ENCODE measurements at places on chromosomes 1 and 21.

DNA sequence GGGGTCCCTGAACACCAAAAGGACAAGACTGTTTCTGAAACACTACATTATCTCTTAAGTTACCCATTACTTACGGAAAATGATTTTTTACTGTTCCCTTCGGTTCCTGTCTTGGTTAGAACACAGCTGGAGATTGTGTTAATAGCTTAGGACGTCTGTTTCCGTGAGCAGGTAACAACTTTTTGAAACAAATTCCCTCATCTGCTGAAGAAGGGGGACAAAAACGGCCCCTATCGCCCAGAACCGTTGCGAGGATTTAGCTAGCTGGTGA, 67.8 kb downstream of the SLC35A3 start:
- H3K4me3 ChIP-seq = peak overlapping the region; percentile 96
- H3K4me1 ChIP-seq = peaks cover 2% of the 10 kb centered on the region
- H3K27me3 ChIP-seq = no peaks in the 10 kb centered on the region
- H3K36me3 ChIP-seq = peaks cover 2% of the 10 kb centered on the region
- no peak for DNase-seq

DNA sequence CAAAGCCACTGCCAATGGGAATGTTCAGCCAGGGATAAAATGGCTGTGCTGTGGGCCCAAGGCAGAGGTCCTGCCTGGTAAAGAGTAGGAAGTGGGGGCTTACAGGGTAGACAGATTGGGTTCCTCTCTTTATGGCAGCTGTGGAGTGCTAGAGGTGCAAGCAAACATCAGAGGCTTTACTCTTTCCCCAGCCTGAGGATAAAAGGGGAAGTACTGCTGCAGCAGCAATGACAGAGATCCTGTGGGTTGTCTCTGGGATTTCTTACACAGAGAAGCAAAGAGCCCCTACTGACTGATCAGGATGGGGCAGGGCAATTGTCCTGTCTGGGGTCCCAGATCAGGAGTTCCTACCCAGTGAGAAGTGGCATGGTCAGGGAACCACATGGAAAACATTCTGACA, 54.2 kb downstream of the DRAM2 start:
- no peak overlapping the region for H3K4me3 ChIP-seq
- no peak for DNase-seq
- no peaks in the 10 kb centered on the region for H3K36me3 ChIP-seq

GRCh38 chr21:42002421-42002958, 7.7 kb downstream of the ZBTB21 start:
- no peak overlapping the region for H3K27ac ChIP-seq
- H3K4me1 ChIP-seq = no peaks in the 10 kb centered on the region
- H3K36me3 ChIP-seq = peaks cover 12% of the 10 kb centered on the region
- H3K27me3 ChIP-seq = no peaks in the 10 kb centered on the region
- H3K4me3 ChIP-seq = no peak overlapping the region
- DNase-seq = no peak

DNA sequence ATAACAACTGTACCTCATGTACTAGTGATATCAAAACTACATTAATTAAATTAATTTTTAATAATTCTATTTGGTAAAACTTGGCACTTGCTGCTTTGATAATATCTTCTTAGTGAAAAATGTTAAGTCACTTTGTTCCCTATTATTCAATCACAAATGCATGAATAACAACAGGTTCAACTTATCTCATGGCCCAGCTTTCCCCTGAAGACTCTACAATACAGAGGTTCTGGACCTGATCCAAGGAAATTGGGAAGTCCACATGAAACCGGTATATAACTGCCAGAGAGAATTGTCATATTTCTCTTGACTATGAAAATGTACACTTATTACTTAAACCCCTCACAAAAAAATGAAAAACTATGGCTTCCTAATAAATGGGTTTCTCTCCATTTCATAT, 33.9 kb upstream of the PTPRC start:
- no peak for DNase-seq
- peaks cover 9% of the 10 kb centered on the region for H3K4me1 ChIP-seq
- no peaks in the 10 kb centered on the region for H3K27me3 ChIP-seq
- no peaks in the 10 kb centered on the region for H3K36me3 ChIP-seq
- no peak overlapping the region for H3K27ac ChIP-seq
- no peak overlapping the region for H3K4me3 ChIP-seq

DNA sequence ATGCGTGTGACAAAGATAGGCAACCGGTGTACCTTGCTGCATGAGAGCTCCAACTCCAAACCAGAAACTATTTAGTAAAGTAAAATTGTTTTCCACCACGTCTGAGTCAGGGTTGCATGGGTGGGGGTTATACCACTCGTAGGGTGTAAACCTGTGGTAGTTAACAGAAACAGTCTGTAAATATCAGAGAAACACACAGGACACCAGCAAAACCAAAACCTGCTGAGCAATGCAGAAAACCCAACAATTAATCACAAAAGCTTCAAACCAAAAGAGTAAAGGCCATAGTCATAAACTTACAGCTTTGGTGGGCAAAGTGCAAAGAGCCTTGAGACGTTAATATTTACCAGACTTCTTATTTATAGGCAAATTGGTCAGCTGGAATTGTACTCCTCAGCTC, 282.7 kb downstream of the BACH1 start:
- H3K4me1 ChIP-seq = peaks cover 4% of the 10 kb centered on the region
- no peak overlapping the region for H3K4me3 ChIP-seq
- H3K27ac ChIP-seq = no peak overlapping the region
- H3K27me3 ChIP-seq = no peaks in the 10 kb centered on the region

DNA sequence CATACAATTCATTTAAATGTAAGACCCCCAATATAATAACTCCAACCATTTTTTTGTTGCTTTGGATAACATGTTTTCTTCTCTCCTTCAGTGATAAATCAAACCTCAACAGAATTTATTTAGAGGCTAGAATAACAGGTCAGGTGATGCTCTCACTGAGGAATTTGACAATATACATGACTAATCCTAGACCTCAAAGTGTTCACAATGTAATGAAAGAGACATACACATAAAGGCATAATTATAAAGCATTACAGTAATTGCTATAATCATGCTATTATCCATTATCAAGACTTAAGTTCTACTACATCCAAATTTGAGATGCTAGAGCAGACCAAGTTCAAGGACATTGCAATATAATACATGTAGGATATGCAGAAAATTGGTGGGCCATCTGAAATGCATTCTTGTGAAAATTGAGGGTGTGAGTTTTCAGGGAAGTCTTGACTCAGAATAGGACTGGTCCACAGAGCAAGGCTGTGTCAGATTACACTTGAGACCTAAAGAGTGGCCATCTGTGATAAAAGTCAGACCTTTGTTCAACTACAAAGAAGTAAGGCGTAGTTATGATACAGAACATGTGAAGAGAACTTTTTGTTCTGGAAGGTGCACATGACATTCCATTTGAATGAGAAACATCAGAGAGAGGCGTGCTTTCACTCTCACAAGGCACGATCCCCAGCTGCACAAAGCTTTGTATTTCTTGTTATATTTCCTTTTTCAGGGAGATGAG, 45.5 kb downstream of the UTP25 start:
- DNase-seq = no peak
- no peaks in the 10 kb centered on the region for H3K27me3 ChIP-seq
- no peak overlapping the region for H3K27ac ChIP-seq
- H3K36me3 ChIP-seq = no peaks in the 10 kb centered on the region
- H3K4me1 ChIP-seq = no peaks in the 10 kb centered on the region

- H3K4me3 ChIP-seq = no peak overlapping the region
- H3K27me3 ChIP-seq = no peaks in the 10 kb centered on the region
- no peaks in the 10 kb centered on the region for H3K36me3 ChIP-seq
- DNase-seq = no peak
- peaks cover 10% of the 10 kb centered on the region for H3K4me1 ChIP-seq
- H3K27ac ChIP-seq = no peak overlapping the region
Observed at GRCh38 chr1:100430325-100430756, 78.0 kb downstream of the CDC14A start.

DNA sequence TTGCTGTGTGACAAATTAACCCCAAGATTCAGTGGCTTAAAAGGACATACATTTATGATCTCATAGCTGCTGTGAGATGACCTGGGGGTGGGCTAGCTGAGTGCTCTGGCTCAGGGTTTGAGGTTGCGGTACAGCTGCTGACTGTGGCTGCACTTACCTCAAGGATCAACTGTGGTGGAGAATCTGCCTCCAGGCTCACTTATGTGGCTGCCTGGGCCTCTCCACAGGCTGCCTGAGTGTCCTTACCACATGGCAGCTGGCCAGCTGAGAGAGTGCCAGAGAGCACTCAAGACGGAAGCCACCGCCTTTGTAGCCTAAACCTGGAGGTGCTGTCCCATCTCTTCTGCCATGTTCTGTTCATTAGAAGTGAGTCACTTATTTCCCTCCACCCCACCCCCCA, 5.7 kb downstream of the LRRC71 start:
- H3K27ac ChIP-seq = no peak overlapping the region
- no peaks in the 10 kb centered on the region for H3K36me3 ChIP-seq
- H3K4me3 ChIP-seq = no peak overlapping the region
- no peak for DNase-seq
- H3K27me3 ChIP-seq = peaks cover 46% of the 10 kb centered on the region
- peaks cover 5% of the 10 kb centered on the region for H3K4me1 ChIP-seq

DNA sequence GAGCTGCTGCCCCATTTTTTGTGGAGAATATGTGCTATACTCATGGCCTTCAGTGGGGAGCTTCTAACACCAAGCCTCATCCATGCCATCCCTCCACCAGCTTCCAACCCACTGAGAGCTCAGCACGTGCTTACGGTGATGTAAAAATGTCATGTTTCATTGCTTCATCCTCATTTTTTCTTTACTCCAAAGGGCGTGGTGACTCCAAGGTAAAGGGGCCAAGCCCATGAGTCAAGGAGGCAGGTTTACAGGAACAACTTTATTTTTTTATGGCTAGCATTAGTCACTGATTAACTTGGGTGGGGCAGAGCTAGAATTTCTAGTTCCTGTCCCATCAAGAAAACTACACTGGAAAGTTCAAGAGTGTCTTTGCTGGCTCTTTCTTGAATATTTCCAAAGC, at the start of gene C1orf226:
Gene C1orf226, plus strand, starts transcription at position 346 of the 400 bp plus-strand sequence. CDS start 174 bp downstream, outside the sequence.
- DNase-seq = no peak
- H3K27me3 ChIP-seq = no peaks in the 10 kb centered on the region
- H3K36me3 ChIP-seq = peaks cover 3% of the 10 kb centered on the region
- H3K27ac ChIP-seq = no peak within 1 kb of the TSS
- H3K4me1 ChIP-seq = peaks cover 21% of the 10 kb centered on the region

- H3K27ac ChIP-seq = no peak overlapping the region
- no peaks in the 10 kb centered on the region for H3K36me3 ChIP-seq
- no peaks in the 10 kb centered on the region for H3K27me3 ChIP-seq
- H3K4me3 ChIP-seq = no peak overlapping the region
- DNase-seq = no peak
Observed at GRCh38 chr1:219812086-219812485, 116.3 kb downstream of the SLC30A10 start.

DNA sequence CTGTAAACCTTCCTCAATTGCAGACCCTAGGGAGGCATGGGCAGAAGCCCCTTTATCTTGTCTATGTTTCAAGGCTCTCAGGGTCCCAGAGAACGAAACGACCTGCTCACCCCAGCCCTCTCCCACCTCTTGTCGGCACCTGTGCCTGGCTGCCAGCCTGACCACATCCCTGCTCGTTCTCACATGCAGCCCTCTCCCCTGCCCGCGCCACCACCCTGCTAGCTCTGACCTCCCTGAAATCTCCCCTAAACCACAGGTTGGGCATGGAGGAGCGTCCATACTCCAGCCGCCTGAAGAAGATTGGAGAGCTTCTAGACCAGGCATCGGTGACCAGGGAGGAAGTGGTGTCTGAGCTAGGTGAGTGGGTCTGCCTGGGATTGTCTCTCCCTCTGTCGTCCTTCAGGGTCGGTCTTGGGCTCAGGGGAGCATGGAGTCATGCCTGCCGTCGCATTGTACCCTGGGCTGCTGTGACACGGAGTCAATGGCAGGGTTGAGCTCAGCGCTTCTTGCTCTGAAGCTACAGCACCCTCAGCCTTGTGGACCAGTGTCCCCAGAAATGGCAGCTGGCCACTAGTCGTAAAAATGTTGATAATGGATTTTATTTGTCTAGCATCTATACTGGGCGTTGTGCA, 3.6 kb downstream of the ADPRS start:
- no peak for DNase-seq
- no peak overlapping the region for H3K4me3 ChIP-seq
- no peak overlapping the region for H3K27ac ChIP-seq
- no peaks in the 10 kb centered on the region for H3K27me3 ChIP-seq
- H3K4me1 ChIP-seq = peaks cover 8% of the 10 kb centered on the region

DNA sequence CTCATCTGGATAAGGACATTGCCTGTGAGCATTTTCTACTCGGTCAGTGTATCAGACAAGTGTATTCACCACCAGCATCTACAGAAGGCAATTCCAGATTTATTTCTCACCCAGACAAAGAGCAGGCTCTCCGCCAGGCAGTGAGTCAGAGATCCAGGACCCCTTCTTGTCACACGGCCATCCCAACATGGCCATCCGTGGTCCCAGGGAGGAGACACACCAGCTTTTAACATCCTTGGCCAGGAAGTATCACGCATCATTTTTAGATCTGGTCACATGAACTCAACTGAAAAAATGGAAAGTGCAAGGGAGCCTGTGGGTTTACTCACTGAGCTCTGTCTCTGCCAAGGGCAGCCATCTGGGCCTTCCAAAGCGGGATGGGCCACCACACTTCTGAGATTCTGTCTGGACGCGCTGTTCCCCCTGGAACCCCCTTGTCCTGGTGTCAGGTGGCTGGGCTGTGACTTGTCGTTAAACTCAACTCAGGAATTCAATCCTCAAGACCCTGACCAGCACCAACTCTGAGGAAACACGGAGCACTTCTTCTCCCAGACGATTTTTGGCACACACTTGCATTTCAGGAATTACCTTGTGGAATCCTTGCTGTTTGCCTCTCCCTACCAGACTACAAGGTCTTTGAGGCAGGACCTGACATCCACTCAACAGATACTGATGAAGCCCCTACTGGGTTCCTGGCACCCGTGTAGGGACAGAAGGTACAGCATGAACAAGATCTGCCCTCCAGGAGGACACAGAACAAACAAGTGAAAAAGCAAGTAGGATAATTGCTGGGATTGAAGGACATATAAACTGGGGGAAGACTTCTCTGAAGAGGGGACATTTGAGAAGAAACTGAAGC, 21.6 kb upstream of the CCSAP start:
- H3K4me3 ChIP-seq = no peak overlapping the region
- no peak for DNase-seq
- peaks cover 15% of the 10 kb centered on the region for H3K27me3 ChIP-seq
- H3K4me1 ChIP-seq = peaks cover 7% of the 10 kb centered on the region
- H3K36me3 ChIP-seq = no peaks in the 10 kb centered on the region

GRCh38 chr1:222283147-222283768, 264.6 kb downstream of the HHIPL2 start:
- no peaks in the 10 kb centered on the region for H3K36me3 ChIP-seq
- no peak for DNase-seq
- no peak overlapping the region for H3K27ac ChIP-seq
- H3K27me3 ChIP-seq = no peaks in the 10 kb centered on the region
- no peaks in the 10 kb centered on the region for H3K4me1 ChIP-seq

All from neuronal stem cell (in vitro differentiated cells).